ENCODE measurements at places on chromosomes 16 and 17.

GRCh38 chr16:67655363-67655762 is 4.7 kb downstream of the ACD start:
- DNase-seq = no peak

DNA sequence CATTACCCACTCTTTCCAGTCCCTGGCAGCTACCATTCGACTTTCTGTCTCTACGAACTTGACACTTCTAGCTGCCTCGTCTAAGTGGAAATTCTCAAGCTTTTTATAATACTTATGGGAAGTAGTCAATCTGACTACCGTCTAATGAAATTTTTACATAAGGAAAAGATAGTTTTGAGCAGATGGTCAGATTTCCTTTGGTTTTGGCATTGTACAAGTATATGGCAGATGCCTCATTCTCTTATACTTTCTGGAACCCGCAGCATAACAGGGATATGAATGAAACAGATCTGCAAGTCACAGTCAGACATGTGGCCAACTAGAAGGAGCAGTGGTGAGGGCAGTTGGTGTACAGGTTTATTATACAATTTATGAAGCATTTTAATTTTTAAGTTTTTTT is 146.0 kb downstream of the PITPNC1 start:
- DNase-seq = no peak

DNA sequence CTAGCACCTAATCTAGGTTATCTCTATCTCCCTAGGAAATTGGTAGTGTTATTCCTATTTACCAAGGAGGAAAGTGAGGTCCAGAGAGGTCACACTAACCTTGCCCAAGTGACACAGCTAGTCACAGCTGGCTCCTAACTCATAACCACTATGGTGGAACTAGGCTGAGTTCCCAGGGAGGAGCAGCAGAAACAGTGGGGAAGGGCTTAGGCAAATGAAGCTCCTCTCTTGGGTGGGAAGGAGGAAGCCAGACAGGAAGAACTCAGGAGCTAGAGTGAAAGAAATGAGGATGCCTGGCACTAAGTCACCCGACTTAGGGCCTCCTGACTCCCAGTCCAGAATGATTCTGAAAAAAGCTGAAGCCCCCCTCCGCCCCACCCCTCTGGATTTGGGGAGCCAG is 34.5 kb downstream of the PSME3IP1 start:
- DNase-seq = no peak

- no peak for DNase-seq
Measured at GRCh38 chr16:81095653-81095952, 592 bp downstream of the GCSH start.

DNA sequence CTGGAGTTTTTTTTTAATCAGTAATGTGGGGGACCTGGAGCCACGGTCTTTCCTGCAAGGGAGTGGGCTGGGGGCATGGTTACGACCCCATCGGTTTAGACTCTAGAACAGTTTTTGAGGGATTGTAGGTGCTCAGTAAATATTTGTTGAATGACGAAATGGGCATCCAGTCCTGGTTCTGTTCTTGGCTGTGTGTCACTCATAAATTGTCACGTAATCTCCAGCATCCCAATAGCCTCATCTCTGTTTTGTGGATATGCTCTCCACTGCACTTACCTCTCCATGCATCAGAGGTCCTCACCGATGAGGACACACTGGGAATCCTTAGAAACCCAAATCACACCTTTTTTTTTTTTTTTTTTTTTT is 497 bp upstream of the SLC38A7 start:
- no peak for DNase-seq

- DNase-seq = no peak
Measured at GRCh38 chr17:78933025-78933958, 8.1 kb upstream of the TIMP2 start.

GRCh38 chr17:32546031-32546444 is 59.2 kb downstream of the CDK5R1 start:
- no peak for DNase-seq

DNA sequence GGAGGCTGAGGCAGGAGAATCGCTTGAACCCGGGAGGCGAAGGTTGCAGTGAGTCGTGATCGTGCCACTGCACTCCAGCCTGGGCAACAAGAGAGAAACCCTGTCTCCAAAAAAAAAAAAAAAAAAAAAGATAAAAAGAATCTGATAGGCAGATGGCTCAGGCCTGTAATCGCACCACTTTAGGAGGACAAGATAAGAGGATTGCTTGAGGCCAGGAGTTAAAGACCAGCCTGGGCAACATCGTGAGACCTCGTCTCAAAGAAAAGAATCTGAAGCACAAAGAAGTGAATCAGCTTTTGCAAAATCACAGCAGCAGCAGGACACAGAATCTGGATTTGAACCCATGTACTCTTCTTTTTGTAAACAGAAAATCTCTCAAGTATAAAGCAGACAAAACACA is 7.6 kb downstream of the NOB1 start:
- no peak for DNase-seq

- DNase-seq = no peak
Measured at GRCh38 chr17:1009229-1010085, 12.5 kb downstream of the TIMM22 start.

DNA sequence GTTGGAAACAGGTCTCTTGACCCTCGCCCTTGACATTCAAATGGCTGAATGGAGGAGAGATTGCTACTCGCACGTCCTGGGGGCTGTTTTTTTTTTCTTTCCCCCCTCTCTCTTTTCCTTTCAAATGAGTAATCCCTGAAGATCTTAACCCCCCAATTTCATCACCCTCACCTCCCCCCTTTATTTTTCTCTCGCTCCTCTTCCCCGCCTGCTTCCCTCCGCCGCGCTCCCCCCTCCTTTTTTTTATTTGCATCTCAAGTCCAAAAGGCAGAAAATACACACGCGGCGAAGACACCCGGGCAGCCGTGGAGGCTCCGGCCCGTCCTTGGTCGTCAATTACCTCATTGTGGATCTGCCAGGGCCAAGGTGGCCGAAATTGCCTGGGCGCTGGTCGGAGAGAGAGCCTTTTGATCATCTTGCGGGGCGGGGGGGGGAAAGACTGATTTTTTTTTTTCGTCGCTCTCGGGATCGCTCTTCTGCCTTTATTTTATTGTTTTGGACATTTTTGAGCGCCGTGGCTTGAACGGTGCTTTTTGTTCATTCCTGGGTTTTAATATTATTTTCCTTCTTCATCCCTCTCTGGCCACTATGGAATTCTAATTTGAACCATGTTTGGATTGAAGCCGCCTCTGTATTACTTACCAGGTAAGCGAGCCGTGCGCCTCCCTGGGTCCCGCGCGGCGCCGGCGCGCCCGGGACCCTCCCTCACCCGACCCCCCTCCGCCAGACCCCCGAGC is 57.2 kb upstream of the GSE1 start:
- peak; percentile 51 for DNase-seq

DNA sequence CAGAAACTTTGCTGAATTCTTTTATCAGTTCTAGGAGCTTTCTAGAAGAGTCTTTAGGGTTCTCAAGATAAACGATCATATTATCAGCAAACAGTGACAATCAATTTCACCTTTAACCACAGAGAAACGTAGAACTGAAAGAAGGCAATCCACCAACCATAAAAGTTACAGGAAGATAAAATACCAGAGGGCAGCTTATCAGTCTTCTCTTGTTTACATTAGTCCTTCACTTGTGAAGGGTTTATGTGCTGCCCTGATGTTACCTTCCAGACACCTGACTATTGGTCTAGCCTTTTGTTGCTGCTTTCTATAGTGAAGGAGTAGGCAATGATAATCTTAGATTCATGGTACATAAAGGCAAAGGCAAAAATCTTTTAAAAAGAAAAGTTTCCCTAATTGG is 73.2 kb upstream of the EFCAB3 start:
- no peak for DNase-seq

DNA sequence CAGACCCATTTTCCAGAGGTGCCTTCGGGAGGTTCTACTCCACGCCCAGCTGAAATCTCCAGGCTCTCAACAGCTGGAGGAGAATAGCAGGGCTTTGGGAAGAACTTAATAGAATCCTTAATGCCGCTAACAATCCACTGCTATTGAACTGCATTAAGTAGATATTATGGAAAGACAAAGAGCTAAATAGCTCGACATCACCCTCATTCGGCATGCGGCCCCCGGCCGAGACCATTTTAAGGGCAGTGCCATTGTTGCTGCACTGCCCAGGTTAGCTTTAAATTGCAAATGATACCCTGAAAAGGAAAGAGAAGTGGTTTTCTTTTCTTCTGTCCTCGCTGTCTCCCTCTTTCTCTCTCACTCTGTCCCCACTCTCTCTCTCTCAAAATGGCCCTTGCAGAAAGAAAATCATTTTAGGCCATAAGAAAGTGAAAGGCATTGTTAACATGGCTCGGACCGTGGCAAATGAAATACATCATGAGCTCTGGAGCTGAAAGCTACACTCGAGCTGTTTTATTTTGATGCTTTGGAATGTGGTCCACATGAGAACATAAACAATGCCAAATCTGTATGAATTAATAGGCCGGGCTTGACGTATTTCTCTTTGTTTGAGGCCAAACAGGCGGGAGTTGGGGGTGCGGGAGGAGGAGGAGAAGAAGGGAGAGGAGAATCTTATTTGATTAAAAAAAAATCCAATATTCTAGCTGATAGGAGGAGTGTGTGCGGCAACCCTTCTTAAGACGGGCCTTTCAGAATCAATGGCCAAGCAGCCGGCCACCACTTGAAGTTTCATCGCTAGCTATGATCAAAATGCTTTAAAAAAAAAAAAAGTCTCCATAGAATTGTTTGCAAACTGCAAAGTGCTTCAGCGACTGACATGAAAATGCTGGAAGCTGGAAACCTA is 298.8 kb upstream of the IRX3 start:
- DNase-seq = no peak

DNA sequence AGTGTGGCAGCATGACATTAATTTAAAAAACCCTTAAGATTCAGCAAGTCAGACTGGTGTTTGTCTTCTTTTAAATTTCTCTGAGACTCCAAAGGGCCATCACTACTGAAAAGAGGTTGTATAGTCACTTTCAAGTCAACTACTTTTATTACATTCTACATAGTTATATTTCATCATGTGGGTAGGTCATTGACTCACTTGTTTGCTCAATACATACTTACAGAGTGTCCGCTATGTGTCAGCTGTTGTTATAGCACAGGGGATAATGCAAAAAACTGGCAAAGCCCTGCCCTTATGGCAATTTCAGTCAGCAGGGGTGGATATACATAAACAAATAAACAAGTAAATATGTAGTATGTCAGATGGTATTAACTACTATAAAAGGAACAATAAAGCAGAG is 2.5 kb upstream of the MYH4 start:
- no peak for DNase-seq

- no peak for DNase-seq
Measured at GRCh38 chr17:20926532-20926931, 116.3 kb downstream of the USP22 start.

All from D341Med (cell line).